ENCODE measurements at places on chromosomes 16 and 17. TPM values are rescaled to one million over a fixed set of nuclear protein-coding genes. Genes with fewer than 3 reads are reported as not detected.

KRTAP4-9 gene
- not detected for total RNA-seq

DNA sequence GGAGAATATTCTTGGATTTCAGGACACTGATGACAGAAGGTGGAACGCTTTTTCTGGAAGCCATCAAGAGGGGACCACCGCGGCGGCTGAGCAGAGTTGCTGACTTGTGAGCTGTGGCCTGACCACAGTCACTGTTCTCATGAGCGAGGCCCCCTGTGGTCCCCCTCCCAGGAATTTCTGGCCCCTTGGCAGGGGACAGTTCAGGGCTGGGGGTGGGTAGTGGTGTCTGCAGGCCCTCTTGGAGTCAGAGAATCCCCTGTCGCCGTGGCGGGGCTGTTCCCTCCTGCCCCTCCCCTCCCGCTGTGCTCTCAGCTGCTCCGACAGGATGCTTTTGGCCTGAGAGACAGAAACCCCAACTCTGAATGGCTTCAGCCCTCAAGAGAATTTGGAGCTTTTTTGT, 292.0 kb downstream of the SEC14L1 start:
- H3K36me3 ChIP-seq, result no peaks in the 10 kb centered on the region
- peak overlapping the region; percentile 7 for H3K4me3 ChIP-seq
- no peak for DNase-seq
- H3K27me3 ChIP-seq, result no peaks in the 10 kb centered on the region
- H3K27ac ChIP-seq, result peak overlapping the region; percentile 80

DNA sequence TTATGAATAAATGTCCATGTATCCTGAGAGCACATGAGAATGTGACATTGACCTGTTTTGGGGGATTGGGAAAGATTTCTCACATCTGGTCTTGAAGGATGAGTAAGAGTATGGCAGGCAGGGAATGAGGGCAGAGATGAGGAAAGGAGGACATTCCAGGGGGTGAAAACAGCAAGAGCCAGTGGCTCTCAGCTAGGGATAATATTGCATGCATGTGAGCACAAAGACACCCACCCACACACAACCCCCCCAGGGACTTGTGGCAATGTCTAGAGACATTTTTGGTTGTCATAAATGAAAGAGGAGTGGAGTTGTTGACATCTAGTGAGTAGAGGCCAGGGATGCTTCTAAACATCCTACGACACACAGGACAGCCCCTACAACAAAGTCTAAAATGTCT, 6.0 kb downstream of the MYO1D start:
- H3K4me3 ChIP-seq, result no peak overlapping the region
- no peak overlapping the region for H3K27ac ChIP-seq
- H3K27me3 ChIP-seq, result no peaks in the 10 kb centered on the region
- no peak for DNase-seq

- no peak for DNase-seq
- no peak overlapping the region for H3K27ac ChIP-seq
- H3K4me3 ChIP-seq, result no peak overlapping the region
- no peaks in the 10 kb centered on the region for H3K4me1 ChIP-seq
These were observed 53.4 kb downstream of the NOS2 start for GRCh38 chr17:27746881-27747280.

SEPTIN12 gene
- 0.42 TPM for total RNA-seq

DNA sequence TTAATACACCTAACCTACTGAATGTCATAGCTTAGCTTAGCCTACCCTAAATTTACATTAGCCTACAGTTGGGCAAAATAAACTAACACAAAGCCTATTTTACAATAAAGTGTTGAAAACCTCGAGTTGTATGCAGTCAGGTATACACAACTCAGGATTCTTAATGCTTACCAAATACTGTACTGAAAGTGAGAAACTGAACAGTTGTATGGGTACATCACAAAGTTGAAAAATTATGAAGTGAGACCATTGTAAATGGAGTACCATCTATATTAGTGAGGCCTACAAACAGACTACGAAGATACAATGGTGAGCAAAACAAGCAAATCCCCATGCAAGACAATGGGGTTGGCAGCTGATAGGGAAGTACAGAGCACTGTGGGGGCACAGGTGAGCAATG, 79.7 kb downstream of the VAT1L start:
- no peak overlapping the region for H3K27ac ChIP-seq
- no peak for DNase-seq
- no peaks in the 10 kb centered on the region for H3K27me3 ChIP-seq
- no peaks in the 10 kb centered on the region for H3K36me3 ChIP-seq
- H3K4me1 ChIP-seq, result peaks cover 36% of the 10 kb centered on the region

- no peaks in the 10 kb centered on the region for H3K4me1 ChIP-seq
- no peaks in the 10 kb centered on the region for H3K27me3 ChIP-seq
- DNase-seq, result no peak
- H3K36me3 ChIP-seq, result peaks cover 46% of the 10 kb centered on the region
- no peak overlapping the region for H3K27ac ChIP-seq
These were observed 29.3 kb downstream of the GOSR1 start for GRCh38 chr17:30506481-30506880.

ZSCAN10 gene
- total RNA-seq, result 0.09 TPM

DNA sequence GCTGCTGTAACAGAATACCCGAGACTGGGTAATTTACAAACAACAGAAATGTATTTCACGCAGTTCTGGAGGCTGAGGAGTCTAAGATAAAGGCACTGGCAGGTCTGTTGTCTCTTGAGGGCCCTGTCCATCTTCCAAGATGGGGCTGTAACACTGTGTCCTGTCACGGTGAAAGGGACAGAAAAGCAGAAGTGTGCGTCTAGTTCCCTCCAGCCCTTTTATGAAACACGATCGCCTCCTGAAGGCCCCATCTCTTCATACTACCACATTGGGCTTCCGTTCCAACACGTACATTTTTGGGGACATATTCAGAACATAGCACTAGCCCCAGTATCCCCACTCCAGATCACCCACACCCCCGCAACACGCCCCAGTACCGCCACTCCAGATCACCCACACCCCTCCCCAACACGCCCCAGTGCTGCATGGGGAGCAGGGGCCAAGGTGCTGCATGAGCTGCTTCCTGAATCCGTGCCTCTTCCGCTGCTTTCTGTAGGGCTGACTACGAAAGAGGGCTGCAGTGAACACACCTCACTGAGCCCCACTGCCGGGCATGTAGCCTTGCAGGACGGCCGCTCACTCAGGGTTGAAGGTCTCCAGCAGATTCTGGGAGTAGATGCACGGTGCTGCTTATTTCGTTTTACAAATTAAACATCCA, 91.9 kb downstream of the RPTOR start:
- no peak overlapping the region for H3K27ac ChIP-seq
- H3K4me3 ChIP-seq, result no peak overlapping the region
- H3K4me1 ChIP-seq, result peaks cover 19% of the 10 kb centered on the region
- DNase-seq, result no peak

DNA sequence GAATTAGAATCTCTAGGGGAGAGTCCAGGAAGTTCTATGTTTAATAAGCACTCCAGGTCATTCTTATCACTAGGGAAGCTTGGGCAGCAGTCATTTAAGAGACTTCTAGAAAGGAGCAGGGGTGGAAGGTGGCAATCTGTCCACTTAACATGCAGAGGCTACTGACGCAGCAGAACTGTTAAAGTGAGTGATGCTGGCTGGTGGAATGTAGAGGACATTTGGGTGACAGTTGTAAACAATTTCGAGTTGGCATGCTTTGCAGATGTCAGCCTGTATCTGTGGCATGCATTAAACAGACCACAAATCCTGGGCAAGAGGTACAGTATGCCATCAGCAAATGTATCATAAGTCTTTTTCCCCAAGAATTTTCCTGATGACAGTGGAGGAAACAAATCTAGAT, 40.5 kb upstream of the HS3ST3A1 start:
- peaks cover 9% of the 10 kb centered on the region for H3K27me3 ChIP-seq
- H3K36me3 ChIP-seq, result no peaks in the 10 kb centered on the region
- no peak overlapping the region for H3K27ac ChIP-seq
- no peak overlapping the region for H3K4me3 ChIP-seq
- DNase-seq, result no peak
- H3K4me1 ChIP-seq, result peaks cover 3% of the 10 kb centered on the region

G6PC1 gene
- not detected for total RNA-seq

- peaks cover 19% of the 10 kb centered on the region for H3K4me1 ChIP-seq
- peaks cover 27% of the 10 kb centered on the region for H3K36me3 ChIP-seq
- peaks cover 25% of the 10 kb centered on the region for H3K27me3 ChIP-seq
- H3K4me3 ChIP-seq, result no peak overlapping the region
These were observed 4.6 kb downstream of the RASD1 start for GRCh38 chr17:17491546-17491988.

ZG16 gene
- total RNA-seq, result 0.11 TPM

GRCh38 chr16:67339453-67339852, 12.8 kb downstream of the LRRC36 start:
- H3K4me3 ChIP-seq, result no peak overlapping the region
- no peaks in the 10 kb centered on the region for H3K36me3 ChIP-seq
- H3K4me1 ChIP-seq, result no peaks in the 10 kb centered on the region
- H3K27me3 ChIP-seq, result peaks cover 9% of the 10 kb centered on the region
- no peak for DNase-seq

GRCh38 chr17:37766971-37767370, 22.1 kb upstream of the HNF1B start:
- DNase-seq, result no peak
- no peak overlapping the region for H3K27ac ChIP-seq
- H3K36me3 ChIP-seq, result no peaks in the 10 kb centered on the region
- no peak overlapping the region for H3K4me3 ChIP-seq
- H3K4me1 ChIP-seq, result no peaks in the 10 kb centered on the region

- H3K27ac ChIP-seq, result peak overlapping the region; percentile 22
- H3K4me1 ChIP-seq, result peaks cover 25% of the 10 kb centered on the region
- H3K4me3 ChIP-seq, result no peak overlapping the region
- H3K36me3 ChIP-seq, result no peaks in the 10 kb centered on the region
- H3K27me3 ChIP-seq, result no peaks in the 10 kb centered on the region
These were observed 85.3 kb upstream of the LGALS9 start for GRCh38 chr17:27545562-27546229.

GRCh38 chr16:1532081-1532760, 1.2 kb upstream of the TMEM204 start:
- peak; percentile 51 for DNase-seq
- H3K27me3 ChIP-seq, result no peaks in the 10 kb centered on the region
- no peaks in the 10 kb centered on the region for H3K36me3 ChIP-seq
- H3K4me1 ChIP-seq, result peaks cover 66% of the 10 kb centered on the region

- no peaks in the 10 kb centered on the region for H3K4me1 ChIP-seq
- no peak overlapping the region for H3K4me3 ChIP-seq
These were observed 461.2 kb upstream of the CDH5 start for GRCh38 chr16:65905331-65905730.

BCL7C gene
- 43.6 TPM for total RNA-seq

Data from mesothelial cell of epicardium (in vitro differentiated cells).